ENCODE measurements at places on chromosomes 3 and 15.

DNA sequence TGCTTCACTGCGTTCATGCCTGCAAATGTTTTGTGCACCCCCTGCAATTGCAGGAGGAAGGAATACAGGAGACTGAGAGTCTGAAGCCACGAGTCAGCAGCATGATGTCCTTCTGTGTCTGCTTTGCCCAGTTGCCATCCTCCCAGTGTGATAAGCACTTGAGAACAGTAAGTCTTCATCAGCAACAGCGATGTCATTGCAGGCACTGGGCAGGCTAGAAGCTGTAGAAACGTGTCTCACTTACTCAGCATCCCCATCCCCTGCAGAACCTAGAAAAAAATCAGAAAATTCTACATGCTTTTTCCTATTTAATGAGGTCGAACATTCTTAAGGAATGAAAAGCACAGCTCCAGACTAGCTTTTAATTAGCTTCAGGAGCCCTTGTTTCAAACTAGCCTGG lies 156.5 kb upstream of the LPP start:
- DNase-seq: no peak

DNA sequence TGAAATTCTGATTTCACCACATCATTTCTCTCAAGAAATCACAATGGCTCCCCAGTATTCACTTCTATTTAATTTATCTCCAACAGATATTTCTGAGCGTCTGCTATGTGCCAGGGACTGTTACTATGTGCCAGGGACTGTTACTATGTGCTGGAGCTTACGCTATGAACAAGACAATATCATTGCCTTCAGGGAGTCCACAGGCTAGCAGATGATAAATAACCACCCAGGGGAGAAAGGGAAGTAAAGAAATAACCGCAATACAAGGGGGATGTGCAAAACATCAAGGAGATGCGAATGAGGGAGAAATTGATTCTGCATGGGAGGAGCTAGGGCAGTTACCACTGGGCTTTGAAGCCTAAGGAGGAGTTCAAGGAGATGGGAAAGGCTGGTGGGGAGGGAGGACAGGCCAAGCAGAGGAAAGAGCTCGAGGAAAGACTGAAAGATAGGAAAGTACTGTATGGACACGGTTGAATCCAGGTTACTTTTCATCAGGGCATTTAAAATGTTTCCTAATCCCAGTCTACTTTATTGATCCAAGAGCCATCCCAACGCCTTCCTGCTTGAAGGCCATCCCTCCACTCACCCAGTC lies 2.5 kb downstream of the THSD4 start:
- no peak for DNase-seq

- no peak for DNase-seq
Measured at GRCh38 chr3:179168918-179169317, 20.8 kb downstream of the PIK3CA start.

DNA sequence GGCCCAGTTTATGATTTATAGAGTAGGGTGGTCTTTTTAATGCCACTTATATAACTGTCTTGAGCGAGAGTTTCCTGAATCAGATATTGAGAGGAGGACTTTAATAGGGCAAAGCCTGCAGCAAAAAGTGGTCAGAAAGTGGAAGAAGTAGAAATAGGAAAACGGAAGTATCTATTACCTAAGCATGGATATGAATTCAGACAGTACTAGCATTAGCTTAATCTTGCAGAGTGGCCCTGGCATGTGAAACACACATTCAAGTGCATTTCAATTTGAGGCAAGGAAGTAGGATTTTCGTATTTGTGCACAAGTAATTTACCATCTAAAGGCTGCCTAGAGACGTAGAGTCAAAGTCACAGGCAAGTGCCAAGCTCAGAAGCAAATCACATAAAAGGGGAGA lies 622.3 kb downstream of the DIPK2A start:
- no peak for DNase-seq

GRCh38 chr15:28955160-28955992 lies 69.6 kb downstream of the APBA2 start:
- DNase-seq: no peak

- no peak for DNase-seq
Measured at GRCh38 chr3:39937874-39938273, 128.5 kb downstream of the MYRIP start.

DNA sequence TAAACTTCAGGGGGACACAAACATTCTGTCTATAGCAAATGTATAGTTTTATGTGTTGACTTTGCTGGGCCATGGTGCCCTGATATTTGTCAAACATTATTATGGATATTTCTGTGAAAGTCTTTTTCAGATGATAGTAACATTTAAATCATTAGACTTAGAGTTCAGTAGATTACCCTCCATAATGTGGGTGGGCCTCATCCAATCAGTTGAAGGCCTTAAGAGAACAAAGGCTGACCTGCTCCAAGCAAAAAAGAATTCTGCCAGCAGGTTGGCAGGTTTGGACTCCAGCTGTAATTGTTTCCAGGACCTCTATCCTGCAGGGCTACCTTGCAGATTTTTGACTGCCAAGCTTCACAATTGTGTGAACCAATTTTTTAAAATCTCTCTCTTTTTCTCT lies 1250.9 kb downstream of the ROBO1 start:
- no peak for DNase-seq

DNA sequence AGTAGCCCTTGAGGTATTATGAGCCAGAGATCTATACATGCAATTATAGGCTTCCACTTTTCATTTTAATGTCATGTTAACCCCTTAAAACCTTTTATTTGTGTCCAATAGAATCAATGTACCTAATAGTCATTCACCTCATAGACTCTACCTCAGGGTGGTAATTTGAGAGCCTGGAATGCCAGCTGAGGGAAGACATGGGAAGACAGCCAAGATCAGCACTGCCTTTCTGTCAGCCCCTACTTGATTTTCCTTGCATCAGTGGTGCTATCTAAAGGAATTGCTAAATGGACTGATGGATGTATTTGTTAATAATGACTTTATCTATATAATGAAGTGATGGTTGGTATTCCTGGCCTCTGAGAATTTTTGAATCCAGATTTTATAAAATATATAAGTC lies 113.3 kb upstream of the GBE1 start:
- no peak for DNase-seq

DNA sequence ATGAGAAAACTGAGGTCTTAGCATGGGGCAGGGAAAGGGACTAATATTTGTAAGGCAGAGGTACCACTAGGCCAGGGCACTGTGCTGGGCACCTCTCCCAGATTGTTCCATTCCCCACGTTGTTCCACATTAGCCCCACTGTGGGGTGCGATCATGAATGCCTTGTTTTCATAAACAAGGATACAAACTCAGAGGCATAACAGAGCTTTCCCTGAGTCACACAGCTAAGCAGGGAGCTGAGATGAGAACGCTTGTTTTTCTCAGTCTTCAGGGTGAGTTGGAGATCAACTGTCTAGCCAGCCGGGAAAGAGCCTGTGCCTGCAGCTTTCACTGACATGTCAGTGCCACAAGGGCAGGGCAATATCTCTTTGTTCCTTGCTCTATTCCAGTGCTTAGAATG lies 47.9 kb upstream of the ITGA11 start:
- DNase-seq: no peak

- peak; percentile 4 for DNase-seq
Measured at GRCh38 chr3:48715174-48715800, 1.7 kb downstream of the IP6K2 start.

- DNase-seq: no peak
Measured at GRCh38 chr3:127209840-127210653, 17.1 kb downstream of the PRR23E start.

DNA sequence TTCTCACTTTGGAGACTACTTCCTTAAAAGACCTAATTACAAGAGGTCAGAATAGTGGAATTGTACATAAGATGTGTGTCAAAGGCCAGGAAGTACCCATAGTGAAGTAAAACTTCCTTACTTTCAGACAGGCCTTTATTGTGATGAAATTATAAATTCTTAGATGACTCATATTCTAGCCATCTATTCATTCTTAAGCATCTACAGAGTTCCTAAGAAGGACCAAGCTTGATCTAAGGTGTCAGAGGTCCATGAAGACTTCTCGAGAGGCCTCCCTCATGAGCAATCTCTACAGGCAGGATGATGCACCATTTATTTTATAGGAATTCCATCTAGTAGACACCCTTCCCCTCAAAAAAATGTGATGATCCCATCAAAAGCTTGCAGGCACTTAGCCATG lies 493.3 kb downstream of the MAGI1 start:
- DNase-seq: no peak

- DNase-seq: no peak
Measured at GRCh38 chr15:70510433-70510832, 252.9 kb downstream of the UACA start.

GRCh38 chr15:60620708-60621107 lies 141.8 kb upstream of the ICE2 start:
- DNase-seq: no peak

- no peak for DNase-seq
Measured at GRCh38 chr15:79519628-79520027, 87.5 kb downstream of the MINAR1 start.

DNA sequence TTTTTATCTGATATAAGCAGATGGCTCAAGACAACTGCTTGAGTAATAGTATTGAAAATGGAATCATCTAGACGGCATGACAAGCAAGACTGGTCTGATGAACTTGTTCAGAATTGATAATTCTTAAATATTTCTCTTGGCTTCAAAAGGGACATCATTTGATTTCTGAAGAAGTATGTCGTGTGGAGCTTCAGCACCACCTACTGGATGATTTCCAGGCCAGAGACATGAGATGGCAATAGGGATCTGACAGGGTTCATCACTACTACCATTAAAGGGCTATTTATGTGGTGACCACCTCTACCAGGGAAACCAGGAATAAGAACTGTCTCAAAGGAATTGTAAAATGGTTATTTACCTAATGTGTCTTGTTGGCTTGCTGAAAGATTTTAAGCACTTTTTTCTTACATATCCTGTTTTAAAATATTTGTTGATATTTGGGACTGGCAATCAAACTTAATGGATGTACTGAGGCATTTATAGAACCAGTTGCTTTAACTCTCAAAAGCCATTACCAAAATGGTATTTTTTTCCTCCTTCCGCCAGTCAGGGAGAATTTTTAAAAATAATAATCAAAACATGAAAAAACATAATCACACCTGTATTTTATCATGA lies 99.5 kb upstream of the FAM98B start:
- DNase-seq: peak; percentile 23

DNA sequence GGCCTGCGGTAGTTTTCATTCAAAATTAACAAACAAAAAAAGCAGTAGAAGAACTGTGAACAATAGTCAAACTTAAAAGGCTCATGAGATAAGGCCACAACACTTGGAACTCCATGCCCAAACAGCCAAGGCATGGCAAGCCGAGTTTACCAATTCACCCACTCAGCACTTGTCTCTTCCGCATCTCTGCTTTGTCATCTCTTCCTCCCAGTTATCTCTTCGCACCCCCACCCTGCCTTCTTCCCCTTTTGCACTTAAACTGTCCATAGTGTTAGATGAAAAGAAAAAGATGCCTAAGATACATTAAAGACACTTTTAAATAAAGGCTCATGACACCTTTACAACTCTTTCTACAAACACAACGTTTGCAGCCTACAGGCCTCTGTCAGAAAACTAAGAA lies 11.1 kb downstream of the TLE3 start:
- no peak for DNase-seq

GRCh38 chr15:65323071-65323511 lies 18.6 kb downstream of the RNU5B-1 start:
- DNase-seq: no peak

DNA sequence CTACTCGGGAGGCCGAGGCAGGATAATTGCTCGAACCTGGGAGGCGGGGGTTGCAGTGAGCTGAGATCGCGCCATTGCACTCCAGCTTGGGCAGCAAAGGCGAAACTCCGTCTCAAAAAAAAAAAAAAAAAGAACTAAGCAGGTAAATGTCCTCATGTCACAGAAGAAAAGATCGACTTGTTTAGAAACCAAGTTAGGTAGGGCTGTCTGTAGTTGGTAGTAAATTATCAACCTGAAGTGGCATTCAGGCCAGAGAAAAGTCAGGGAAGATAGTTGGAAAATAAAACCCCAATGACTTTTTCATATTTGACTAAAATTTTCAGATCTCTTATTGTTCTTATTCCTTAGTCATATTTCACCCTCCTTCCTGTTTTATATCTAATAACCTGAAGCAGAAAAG lies 55.4 kb downstream of the ZNF609 start:
- no peak for DNase-seq

DNA sequence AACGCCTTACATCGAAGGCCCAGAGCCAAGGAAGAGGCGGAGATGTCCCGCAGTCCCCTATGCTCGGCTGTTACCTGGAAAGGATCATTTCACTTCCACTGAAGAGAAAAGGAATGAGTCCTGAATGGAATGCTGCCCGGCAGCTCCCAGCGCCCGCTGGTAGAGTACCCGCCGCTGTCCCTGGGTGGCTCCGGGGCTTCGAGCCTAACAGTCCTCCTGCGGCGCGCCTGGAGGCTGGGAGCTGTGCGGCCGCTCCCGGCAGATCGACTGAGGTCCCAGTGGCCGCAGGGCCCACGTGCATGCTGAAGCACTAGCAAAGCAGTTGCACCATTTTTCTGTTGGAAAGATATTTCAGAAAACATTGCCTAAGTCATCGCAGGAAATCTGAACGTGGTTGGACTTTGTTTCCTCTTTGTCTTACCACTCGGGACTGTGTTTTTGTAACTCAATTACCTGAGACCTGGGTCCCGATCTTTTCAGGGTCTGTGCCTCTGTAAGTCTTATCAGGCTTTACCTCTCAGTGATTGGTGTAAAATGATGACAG lies 984 bp downstream of the RNU6-1 start:
- DNase-seq: no peak

GRCh38 chr3:174767406-174767805 lies 91.7 kb upstream of the NAALADL2 start:
- no peak for DNase-seq
